ENCODE measurements at places on chromosomes 1 and 21.

DNA sequence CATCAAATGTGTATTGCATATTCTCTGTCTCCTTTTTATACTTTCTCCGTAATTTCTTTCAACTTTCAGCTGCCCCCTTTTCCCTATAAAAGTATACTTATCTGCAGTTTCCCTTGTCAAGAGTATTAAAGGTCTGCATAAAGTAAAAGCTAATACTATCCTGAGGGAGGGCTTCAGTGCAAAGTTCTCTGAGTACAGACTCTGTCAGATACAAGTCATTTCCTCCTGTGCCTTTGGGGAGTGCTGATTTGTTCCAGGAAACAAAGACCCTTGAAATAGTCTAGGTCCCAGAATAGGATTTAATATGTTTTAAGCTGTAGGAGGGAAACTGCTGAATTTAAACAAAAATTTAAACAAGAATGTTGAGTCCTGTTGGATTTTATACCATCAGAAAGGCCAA lies 11.7 kb downstream of the GPR161 start:
- DNase-seq, result no peak

DNA sequence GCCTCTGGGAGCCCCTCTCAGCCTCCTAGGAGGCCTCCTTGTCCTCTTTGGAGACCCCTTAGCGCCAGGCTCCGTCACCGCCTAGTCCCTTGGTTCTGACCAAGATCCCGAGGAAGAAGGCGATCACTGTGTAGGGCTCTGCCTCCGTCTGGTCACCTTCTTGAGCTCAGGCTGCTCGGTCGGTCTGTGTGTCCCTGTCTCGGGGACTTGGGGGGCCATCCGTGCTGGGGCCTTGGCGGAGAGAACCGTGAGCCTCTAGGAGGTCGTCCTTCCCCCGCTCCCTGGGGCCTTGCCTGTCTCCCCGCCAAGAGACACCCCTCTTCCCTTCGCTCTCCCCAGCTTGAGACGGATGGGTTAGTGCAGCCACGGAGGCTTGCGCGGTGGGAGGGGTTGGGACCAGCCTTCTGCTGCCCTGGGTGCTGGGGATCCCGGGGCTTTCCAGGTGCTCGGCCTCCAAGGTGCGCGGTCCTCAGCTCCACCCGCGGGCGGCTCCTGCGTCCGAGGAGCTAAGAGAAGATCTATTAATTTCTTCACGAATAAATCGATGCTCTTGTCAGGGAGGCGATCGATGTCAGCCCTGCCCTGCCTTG lies 701 bp upstream of the INSRR start:
- DNase-seq, result peak; percentile 40

DNA sequence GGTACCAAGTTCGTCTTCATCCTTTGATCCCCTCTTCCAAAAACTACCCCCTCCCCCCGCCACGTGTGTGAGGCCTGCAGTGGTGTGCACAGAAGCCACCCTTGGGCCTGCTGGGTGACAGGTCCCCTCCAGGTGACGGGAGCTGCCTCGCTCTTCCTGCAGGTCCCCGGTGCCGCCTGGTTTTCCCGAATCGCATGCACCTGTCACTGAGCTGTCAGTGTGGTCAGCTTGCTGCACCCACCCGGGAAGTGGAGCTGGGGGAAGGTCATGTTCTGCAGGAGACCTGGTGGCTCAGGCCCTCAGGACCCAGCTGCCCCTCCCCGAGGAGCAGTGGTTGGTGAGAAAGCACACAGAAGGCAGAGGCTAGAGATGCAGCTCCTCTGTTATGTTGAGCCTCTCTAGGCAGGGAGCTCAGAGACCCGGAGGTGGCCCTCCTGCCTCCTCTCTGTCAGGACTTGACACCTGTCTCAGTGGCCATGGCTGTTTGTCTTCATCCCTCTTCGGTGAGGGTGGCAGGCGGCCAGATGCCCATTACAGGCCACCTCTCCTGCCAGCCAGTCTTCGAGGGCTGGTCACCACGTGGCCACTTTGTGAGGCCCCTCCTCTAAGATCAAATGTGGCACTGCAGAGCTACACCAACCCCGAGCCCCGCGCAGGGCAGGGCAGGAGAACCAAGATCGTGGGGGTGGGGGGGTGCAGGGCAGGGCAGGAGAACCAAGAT lies 60.9 kb downstream of the SKI start:
- no peak for DNase-seq

- DNase-seq, result no peak
Observed at GRCh38 chr1:8311068-8311718, 6.7 kb upstream of the SLC45A1 start.

GRCh38 chr1:85411567-85412305 lies 53.2 kb downstream of the DDAH1 start:
- no peak for DNase-seq

- no peak for DNase-seq
Observed at GRCh38 chr1:89887270-89887669, 66.4 kb downstream of the LRRC8D start.

DNA sequence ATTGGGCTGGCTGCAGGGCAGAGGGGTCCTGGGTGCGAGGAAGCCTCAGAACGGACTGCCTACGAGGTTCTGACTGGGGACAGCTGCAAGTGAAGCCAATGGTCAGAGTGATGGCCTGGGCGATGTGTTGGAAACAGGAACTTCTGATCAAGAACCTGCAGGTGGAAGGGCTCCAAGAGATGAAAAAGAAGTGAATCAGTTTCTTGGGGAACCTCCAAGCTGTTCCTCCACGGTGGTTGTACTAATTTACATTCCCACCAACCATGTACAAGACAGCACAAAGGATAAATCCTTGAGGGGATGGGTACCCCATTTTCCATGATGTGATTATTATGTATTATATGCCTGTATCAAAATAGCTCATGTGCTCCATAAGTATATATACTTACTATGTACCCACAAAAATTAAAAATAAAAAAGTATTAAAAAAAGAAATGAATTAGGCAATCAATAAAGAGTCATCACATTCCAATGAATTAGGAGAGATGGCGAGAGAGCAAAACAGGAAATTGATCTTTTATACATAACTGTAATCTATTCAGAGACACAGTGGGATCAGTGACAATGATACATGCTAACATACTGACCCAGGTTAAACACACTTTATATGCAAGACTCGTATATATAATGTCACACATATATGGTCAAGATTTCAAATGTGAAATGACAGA lies 58.1 kb downstream of the PTPN14 start:
- DNase-seq, result no peak

GRCh38 chr1:223628233-223629125 lies 37.0 kb downstream of the CAPN8 start:
- DNase-seq, result no peak

DNA sequence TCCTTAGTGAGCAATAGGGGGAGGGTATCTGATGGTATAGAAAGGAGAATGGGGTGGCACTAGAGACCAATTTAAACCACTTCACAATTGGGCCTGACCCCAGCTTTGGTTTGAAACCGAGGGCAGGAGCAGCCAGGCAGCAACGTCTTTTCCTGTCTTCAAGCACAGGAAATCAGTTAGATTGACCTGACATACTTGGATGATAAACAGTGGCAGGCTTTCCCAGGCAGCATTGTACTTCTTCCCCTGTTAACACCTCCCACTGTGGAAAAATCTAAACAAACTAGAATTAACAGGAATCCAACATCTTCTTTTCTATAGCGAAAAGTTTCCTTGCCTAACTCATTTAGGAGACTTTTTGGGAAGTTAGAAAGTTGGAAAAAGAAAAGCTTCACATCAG lies 40.6 kb downstream of the SELL start:
- no peak for DNase-seq

DNA sequence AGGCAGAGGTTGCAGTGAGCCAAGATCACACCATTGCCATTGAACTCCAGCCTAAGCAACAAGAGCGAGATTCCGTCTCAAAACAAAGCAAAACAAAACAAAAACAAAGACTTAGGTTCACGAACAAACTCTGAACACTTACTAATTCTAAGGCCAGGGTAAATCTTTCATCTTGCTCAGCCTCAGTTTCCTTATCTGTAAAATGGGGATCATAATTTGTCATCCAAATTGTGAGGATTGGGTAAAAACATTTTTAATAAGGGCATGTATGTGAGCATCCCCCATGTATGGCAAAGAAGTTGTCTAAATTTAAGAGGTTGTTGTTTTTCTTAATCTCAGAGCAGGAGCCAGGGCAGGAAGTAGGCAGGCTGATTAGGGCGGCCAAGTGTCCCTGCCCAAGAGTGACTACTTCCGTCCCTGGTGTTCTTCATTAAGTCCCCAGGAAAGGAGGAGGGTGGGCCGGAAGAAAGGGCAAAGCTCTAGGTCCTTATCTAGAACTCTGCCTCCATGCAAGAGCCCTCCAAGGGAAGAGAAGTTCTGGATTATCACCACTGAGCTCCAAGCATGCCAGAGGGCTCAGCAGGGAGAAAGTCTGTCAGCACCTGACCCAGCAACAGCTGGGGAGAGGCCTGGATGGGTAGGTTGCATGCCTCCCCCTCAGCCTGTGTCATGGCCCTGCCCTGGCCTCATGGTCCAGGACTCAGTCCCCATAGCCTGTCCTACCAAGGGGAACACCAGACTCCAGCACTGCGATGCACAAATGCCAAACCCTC lies 49.9 kb upstream of the CLIC4 start:
- peak; percentile 27 for DNase-seq

DNA sequence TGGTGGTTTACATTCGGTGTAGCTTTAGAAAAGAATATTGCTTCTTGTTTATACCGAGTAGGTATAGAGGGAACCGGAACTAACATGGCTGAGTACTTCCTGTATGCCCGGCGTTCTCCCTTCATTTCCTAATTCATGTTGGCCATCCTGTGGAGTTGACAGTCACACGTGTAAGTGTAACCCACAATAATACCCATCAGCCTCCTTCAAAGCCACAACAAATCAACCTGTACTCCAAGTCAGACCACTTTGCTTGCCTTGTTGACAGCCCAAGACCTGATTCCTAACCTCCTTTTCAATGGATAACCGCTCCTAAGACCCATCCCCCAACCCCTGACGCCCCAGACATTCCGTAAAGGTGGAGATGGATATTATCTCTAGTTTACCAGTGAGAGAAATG lies 42.1 kb downstream of the UBE2U start:
- DNase-seq, result no peak
